ENCODE measurements at places on chromosomes 3 and 15.

GRCh38 chr3:99466331-99466730, 172.1 kb upstream of the COL8A1 start:
- DNase-seq = no peak

GRCh38 chr15:78263351-78263781, 996 bp upstream of the DNAJA4 start:
- DNase-seq = no peak

- DNase-seq = no peak
Measured at GRCh38 chr15:78808550-78808949, 2.7 kb downstream of the ADAMTS7 start.

GRCh38 chr3:134655706-134656105, 4.9 kb upstream of the KY start:
- DNase-seq = no peak

DNA sequence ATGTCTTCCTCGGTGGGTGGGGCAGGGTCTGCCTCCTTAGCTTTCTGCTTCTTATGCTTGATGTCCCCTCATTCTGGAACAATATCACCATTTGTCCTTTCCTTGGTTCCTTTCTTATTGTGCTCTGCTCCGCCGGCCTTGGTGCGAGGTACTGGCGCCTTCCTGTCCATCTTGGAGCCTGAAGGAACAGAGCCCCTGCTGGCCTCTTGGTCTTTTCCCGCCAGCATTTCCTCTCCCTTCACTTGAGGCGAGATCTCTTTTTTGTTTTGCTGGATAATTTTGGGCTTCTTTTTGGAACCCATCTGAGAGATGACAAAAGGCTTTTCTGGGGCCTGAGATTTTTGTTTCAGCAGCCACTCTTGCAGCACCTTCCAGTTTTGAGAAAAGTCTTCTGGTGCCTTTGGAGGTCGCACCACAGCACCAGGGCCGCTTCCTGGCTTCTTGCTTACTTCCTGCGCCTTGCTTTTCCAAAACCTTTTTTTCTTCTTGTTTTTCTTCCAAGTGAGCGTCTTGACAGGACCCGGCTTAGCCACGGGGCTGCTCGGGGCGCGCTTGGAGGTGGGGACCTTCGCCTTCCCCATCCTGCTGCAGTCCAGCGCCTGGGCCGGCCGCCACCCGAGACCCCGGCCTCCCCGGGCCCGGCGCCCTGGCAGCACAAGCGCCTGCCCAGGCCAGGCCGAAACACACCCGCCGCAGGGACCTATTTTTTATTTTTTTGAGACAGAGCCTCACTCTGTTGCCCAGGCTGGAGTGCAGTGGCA, 127.1 kb downstream of the KLF13 start:
- no peak for DNase-seq

DNA sequence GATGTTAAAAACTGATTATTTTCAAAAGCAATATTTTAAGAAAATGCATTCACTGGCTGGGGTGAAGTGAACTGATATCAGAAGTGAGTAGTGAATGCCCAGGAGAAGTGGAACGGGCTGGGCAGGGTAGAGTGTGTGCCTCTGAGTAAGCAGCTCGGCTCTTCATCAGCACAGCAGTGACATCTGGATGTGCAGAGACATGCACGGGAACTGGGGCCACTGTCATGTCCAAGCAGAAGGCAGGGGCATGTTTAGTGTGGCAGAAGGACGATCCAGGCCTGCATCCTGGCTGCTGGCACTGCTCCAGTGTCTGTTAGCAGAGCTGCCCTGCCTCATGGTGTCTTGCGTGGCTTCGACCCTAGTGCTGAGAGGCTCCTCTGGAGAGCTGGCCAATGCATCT, 305.6 kb upstream of the LRRFIP2 start:
- DNase-seq = no peak

- no peak for DNase-seq
Measured at GRCh38 chr3:30418443-30418842, 188.0 kb upstream of the TGFBR2 start.

- peak; percentile 40 for DNase-seq
Measured at GRCh38 chr15:98651581-98652220, 3.4 kb downstream of the IGF1R start.

GRCh38 chr15:89007989-89008388, 80.3 kb upstream of the ABHD2 start:
- no peak for DNase-seq

- peak; percentile 18 for DNase-seq
Measured at GRCh38 chr15:51267051-51267702, 71.2 kb downstream of the CYP19A1 start.

DNA sequence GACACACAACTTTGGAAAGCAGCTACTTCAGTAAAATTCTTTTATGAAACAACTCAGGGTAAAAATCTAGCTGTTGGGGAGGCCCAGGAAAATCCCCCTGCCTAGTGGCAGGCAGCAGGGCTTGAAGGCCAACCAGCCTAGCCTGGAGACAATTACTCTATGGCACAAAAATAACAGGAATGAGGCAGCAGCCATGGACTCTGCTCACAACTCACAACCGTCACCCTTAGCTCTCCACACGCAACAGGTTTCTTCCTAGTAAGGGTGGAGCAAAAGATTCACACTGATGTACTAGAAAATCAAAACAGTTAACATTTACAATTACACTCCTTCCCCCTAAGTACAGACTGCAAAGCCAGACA, 530 bp upstream of the FBXL22 start:
- no peak for DNase-seq

GRCh38 chr3:65168547-65168946, 480.7 kb upstream of the ADAMTS9 start:
- no peak for DNase-seq

DNA sequence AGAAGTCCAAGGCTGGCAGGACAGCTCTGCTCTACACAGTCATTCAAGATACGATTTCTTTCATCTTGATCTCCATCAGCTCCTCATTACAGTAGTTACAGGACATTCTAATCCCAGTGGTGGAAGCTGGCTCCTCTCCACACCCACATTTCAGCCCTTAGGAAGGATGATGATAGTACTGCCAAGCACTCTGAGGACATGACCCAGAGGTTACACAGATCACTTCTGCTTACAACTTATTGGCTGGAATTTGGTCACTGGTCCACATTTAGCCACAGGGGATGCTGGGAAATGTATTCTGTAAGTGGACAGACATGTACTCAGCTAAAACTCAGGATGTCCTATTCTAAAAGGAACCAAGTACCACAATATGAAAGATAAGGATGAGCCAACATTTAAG, 77.1 kb downstream of the IQCH start:
- DNase-seq = no peak

DNA sequence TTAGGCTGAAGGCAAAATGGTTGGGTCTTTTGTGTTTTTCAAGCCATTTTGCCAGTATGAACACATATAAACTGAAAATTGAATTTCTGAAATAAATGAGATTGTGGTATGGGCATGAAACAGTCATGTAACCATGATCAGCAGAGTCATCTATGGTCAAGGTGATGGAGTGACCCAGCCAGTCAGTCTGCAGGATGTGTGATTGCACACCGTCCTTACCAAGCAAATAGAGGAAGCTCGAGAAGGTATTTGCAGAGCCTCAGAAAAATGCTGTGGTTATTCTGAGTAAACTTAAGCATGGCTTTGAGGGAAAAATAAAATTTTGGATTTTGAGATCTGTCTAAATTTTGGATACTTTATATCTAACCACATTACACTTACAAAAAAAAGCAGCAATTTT, 95.9 kb upstream of the RNF7 start:
- no peak for DNase-seq

DNA sequence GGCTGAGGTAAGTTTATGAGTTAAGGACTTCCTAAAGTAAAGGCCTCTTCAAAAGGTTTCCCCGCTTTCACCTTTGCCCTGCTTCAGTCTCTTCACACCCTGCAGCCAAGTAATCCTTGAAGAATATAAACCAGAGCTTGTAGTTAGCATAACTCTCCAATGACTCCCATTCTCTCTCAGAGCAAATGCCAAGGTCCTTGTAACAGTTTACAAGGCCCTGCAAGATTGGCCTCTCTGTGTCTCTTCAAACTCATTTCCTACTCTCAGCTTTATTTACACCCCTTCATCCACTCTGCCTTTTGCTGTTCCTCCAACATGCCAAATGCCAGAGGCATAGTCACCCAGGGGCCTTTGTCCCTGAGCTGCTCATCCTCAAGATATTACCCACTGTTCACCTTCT, 60.5 kb upstream of the MME start:
- DNase-seq = no peak

DNA sequence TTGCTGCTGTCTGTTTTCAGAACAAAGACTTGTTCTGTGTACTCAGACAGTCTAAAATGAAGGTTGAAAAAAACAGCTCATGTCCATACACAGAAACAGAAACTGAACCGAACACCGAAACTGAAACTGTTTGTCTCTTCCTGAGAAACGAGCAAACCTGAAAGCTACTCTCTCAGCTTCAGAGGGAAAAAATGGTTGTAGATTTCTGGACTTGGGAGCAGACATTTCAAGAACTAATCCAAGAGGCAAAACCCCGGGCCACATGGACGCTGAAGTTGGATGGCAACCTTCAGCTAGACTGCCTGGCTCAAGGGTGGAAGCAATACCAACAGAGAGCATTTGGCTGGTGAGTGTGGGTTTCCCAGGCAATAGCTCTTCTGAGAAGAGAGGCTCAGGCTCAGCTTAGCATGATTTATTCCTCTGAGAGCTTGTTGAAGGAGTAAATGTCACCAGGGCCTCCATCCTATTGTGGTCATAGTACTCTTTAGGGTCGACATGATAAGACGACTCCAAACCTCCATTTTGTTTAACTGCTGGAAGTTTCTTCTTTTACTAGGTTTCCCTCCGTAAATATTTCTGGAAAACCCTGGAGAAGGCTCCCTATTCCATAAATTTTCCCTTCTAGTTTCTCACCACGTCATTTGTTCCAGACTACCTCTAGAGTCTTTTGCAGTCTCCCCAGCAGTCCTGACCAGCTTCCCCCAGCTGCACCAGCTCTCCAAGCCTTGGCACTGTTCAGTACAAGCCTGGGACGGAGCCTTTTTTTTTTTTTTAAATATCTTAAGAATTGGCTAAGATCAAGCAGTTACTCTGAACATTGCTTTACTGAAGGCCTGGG, at the start of gene RTP4:
RTP4 (plus strand) TSS at position 135 of the 838 bp plus-strand sequence; CDS start at position 192, 57 bp downstream.
- DNase-seq = no peak

DNA sequence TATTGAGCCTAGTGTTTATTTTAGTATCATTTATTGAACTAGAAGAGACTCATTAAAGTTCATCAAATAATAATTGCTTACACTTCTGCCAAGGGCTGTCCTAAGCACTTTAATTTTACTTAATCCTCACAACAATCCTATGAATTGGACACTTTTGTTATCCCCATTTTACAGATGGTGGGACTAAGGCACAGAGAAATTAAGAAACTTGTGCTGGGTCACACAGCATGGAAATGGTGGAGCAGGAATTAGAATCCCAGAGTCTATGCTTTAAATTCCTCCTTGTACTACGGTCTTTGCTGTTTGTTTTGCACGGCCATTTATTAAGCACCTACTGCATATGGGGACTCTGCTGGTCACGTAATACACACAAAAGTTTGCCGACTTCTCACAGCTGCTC, 7.9 kb downstream of the ATP2B2 start:
- DNase-seq = no peak

GRCh38 chr15:69704700-69705099, 252.1 kb downstream of the RPLP1 start:
- DNase-seq = no peak

GRCh38 chr15:37586976-37587375, 347.5 kb upstream of the TMCO5A start:
- peak; percentile 41 for DNase-seq

- no peak for DNase-seq
Measured at GRCh38 chr3:129650256-129650872, 43.9 kb upstream of the PLXND1 start.

- DNase-seq = no peak
Measured at GRCh38 chr3:47473391-47473790, 2.4 kb downstream of the SCAP start.

DNA sequence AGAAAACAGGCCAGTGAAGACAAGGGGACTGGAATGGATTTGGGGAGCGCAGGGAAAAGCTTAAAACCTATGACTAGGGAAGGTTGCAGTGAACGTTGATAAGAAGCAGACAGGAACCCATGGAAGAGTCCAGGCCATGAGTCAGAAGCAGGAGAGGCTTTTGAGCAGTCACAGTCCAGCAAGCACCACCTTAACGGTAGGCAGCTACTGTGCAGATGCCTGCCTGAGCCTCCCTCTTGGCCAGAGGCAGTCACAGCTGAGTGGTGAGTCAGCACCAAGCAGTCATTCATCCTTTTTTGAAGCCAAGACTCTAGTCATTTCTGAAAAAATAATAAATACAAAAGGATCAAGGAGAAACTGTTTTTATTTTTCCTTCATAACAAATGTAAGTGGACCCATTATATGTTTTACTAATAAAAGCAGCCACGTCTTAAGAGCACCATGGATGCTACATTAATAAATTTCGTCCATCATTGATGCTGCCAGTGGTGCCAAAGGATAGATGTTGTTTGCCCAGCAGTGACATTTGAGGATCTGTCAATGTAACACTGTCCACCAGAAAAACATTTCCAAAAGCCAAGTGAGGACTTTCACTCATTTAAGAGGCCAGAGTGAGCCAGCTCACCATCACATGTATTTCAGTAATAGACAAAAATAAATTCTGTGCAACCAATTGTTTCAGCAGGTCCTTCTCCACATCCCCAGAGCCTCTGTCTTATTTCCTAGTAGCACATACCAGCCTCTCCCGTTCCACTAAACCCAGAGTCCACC, 42.1 kb upstream of the ACTC1 start:
- no peak for DNase-seq

DNA sequence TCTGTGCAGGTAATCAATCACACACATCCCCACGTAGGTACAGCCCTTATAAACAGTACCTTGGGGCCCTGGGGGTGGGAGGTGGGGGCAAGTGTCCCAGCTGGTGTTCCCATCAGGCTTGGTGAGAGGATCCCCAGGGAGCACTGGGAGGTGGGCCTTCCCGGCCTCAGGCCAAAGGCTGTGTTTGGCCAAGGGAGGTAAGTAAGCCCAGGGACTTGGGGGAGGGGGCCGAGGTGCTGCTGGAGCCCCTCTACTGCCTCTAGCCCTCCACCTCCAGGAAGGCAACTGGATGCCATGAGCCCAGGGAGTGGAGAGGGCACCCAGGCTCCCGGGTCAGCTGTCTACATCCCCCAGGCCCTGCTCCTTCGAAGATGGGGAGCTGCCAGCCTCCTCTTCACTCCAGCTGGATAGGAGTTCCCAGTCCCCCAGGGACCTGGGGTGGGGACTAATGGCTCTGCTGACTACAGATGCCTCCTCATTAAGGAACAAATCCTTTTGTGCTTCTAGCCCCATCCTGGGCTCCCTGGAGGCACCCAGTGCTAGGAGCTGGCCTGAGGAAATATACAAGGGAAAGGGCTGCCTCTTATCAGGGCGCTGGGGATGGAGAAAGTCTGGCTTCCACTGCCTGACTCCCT, 33.1 kb downstream of the RNU5B-1 start:
- DNase-seq = peak; percentile 17

- DNase-seq = no peak
Measured at GRCh38 chr3:123159926-123160635, 41.7 kb upstream of the SEC22A start.

DNA sequence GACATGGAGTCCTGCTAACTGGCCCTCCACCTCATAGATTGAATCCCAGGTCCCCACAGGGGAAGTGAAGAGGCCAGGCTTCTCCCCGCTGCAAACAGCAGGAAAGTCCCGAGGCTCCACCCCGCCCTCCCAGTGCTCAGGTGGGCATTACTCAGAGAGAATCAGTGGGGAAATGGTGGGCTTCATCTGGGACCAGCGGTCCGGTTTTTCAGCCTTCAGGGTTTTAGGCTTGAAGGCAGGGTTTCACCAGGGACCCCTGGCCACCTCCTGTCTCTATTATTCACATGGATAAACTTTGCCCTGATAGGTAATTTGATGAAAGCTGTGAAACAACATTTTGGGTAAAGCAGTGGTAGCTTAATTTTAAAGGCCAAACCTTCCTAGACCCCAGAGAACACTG, 31.3 kb downstream of the MKRN3 start:
- no peak for DNase-seq
